ENCODE measurements at places on chromosomes 7 and 10.

DNA sequence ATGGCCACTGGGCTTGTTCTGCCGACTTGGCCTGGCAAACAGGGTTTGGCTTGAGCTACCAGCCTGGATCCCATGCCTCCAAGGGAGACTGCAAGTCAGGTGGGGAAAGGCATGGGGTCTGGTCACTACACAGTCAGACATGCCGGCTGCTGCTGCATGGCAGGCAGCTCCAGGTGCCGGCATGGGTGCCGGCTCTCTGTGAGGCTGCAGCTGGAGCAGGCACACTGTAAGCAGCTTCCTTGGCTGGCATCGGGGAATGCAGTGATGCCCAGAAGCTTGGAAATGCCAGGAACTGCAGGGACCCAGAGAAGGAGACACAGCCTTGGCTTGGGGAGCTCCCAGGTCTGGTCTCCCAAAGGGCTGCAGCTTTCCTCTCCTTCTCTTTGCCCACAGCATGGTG lies 305.5 kb upstream of the NRG3 start:
- no peak for DNase-seq

DNA sequence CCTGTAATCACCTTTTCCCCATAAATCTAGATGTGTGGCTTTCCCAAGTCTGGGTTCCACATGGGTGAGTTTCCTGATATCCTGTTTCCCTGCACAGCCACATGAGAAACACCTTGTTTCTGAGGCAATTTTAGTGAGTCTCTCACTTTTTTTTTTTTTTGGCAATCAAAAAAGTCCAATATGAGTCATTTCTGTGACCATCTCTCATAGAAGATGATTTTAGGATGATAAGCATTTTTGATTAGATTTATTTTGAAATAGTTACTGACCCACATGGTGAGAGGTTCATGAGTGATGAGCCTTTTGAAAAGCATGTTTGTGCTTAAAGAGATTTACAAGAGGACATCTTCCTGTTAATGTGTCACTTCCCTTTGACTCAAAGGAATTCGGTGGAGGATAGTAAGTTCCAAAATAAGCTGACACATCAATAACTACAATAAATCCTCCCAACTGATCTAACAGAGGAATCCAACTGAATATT lies 464.0 kb downstream of the INHBA start:
- no peak for DNase-seq

DNA sequence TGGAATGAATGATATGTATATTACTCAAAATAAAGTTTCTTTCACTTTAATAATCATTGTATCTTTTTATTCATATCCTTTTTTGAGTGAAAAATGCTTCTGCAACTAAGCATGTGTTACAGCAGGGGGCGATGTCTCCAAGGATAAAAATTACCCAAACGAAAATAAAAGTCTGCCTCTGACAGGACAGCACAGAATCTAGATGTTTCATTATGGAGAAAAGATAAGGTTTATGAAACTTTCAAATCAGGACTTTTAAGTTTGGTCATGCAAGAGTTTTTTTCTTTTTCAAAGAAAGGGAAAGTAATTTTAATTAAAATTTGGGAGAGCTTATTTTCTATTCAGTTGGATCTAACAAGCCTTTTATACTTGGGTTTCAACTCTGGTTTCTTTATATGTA lies 48.4 kb downstream of the TES start:
- DNase-seq: no peak

DNA sequence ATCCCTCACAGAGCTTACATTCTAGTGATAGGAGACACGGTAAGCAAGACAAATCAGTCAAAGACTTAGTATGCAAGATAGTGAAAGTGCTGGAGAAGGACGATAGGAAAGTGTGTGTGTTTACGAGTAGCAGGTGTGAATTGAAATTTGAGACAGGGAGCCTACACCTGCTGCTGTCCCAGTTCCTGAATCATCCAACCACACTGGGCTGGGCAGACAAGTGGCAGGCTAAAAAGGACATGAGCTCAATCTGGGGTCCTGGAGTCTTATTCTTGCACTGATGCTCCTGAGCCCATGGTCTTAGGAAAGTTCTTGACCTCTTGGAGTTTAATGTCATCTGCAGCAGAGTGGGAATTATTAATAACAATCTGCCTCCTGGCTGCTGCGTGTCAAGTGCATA lies 16.2 kb downstream of the RBP3 start:
- DNase-seq: no peak

DNA sequence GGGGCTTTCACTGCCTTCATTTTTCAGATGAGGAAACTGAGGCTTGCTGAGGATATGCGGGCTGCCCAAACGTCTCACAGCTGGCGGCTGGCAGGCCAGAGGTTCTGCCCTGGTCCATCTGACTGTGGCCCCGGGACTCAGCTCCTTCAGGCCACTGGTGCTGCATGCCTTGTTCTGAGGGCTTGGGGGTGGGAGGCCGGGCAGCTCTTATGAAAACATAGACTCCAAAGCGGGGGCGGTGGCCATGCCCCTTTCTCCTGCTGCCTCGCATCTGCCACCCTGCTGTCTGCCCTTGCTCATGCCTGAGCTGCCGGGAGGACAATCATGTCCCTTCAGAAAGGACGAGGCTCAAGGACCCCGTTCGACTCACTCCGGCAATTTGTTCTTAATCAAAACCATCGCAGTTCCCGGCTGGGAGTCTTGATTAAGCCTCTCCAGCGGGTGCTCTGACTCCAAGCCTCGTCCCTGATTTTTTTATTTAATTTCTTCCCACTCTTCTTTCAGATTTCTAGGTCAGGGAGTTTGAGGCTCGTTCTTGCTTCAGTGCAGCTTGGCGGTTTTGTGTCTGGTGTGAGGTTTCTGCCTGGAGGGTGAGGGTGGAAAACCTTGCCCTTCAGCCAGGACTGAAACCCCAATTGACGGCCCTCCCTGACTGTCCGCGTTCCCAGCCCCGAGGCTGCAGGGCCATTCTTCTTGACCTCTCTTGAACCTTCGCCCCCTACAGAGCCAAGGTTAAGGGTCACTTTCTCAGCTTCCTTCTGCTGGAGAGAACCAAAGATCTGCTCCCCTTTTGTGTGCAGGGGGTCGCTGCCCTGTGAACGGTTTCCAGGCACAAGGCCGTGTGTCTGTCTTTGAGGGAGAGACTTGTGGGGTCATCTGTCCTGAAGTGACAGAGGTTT lies 120.8 kb downstream of the DNAJB6 start:
- DNase-seq: no peak

DNA sequence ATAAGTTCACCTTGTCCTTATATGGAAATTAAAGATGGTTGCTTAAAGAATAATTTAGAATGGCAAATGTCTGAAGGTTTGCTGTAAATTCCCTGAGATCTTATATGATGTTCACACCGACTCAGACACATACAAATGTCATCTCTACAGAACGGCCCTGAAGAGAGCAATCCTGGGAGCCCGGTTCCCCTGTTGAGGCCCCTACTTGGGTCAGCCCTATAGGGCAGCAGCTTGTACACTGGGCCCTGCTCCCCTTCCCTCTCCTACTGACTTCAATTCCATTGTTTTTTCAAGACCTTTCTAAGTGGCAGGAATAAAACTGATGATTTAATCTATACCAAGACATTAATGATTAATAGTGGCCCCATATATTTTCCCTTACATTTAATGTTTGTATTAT lies 813.3 kb upstream of the C7orf33 start:
- no peak for DNase-seq

GRCh38 chr10:35913628-35914027 lies 271.5 kb upstream of the FZD8 start:
- no peak for DNase-seq

DNA sequence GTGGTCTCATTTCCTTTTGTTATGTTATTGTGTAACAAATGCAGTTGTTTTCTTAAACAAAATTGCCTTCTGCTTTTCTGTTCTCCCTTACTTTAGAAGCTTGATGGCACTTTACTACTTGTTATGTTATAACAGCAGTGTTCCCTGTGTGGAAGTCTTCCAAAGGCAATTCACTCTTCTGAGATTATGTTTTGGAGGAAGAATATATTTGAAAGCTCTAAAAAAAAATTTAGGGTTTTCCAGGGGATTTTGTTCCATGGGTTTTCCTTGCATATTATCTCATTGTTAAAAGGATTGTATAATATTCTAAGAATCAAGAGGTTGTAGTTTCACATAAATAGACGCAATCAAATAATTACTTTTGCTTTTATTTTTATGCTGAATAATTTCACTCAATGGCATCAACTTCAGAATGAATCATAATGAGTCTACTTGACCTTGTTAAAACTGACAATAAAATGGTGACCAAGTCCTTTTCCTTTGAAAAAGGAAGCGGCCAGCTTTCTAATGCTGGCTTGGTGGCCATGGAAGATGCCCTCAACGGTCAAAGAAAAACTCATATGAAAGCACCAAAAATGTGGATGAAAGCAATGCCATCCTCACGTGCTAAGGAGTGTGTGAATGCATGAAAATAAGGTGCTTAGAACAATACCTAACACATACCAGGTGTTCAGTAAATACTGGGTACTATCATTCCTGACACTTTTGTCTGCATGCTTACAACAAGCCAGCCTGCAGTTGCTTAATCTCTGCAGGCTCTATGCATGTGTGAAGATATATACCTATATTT lies 92.4 kb upstream of the KLF6 start:
- no peak for DNase-seq
